KG1 (cell line): ENCODE measurements at places on chromosomes 1 and 21.

DNA sequence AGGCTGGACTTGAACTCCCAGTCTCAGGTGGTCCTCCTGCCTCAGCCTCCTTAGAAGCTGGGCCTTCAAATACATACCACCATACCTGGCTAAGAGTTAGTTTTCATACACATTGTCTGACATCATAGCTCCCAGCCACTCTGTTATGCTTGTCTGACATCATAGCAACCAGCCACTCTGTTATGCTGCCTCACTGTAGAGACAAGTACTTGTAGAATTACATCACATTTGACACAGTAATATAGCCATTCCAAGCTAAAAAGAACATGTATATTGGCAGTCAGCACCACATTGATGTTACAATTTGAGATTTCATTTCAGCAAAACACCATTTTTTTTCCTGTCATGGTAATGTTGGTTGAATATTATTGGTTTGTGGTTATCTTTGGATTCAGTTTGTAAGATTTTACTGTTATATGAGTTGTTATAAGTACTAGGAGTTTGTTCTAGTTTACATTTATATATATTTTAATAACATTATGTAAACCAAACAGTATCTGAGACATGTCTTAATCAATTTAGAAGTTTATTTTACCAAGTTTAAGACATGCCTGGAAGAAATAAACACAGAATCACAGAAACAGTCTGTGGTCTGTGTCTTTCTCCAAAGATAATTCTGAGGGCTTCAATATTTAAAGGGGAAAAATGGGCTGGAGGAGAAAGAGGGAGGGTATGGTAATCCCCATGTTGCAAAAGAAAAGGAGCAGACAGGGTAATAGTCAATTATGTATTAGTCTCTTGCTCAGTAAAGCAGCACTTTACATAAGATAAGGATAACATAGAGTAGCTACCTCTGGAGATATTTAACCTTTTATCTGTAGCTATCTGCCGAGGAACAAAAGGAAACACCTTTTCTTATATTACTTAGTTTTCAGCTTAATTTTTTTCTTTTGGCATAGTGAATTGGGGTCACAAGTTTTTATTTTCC, 43.0 kb downstream of the XPR1 start:
- no peak for DNase-seq

GRCh38 chr1:205246351-205247119, 18.8 kb downstream of the TMCC2 start:
- DNase-seq, result no peak

DNA sequence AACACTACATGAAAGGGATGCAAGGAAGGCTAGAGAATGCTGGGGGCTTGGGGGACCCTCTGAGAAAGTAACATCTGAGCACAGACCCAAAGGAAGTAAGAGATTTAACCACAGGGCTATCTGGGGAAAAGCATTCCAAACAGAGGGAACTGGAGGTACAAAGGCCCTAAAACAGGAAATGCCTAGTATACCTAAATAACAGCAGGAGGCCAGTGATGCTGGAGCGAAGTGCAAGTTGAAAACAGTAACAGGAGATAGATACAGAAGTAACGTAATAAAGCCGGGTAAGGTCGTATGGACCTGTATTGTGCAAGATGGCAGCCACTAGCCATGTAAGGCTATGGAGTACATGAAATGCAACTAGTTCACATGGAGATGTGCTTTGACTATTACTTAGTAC, 52.1 kb downstream of the CD34 start:
- DNase-seq, result no peak

GRCh38 chr1:94049791-94050190, 71.2 kb downstream of the ABCA4 start:
- no peak for DNase-seq

DNA sequence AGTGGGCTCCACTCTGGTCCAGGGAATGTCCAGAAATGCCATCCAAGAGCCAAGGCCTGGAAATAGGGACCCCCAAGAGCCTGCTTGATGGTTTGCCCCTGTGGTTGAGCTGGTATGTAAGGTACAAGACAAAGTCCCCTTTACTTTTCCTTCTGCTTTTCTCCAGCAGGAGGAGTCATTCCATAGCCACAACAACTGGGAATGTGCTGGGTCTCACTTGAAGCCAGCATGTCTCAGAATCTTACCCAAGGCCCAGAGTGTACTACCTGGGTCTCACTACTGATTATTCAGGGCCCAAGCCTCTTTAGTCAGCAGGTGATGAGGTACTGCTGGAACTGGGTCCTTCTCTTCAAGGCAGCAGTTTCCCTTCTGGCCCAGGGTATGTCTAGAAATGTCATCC, 62.1 kb upstream of the CD55 start:
- DNase-seq, result no peak

GRCh38 chr1:29272147-29272907, 36.0 kb downstream of the PTPRU start:
- DNase-seq, result no peak

GRCh38 chr1:172827301-172827700, 168.4 kb downstream of the FASLG start:
- no peak for DNase-seq

DNA sequence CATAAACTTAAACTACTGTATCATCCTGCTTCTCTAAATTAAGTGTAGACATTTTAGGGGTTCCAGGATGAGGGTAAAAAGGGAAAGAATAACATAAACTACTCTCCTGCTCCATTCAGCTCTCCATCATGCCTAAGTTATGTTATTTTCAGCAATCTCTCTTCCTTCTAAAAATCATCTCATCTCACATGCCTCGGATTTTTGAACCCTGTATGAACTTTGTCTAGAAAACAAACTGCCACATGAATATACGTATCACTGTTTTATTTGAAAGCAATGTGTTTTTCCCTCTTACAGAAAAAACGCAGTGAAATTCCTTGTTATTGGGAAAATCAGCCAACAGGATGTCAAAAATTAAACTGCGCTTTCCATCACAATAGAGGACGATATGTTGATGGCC, 32.6 kb downstream of the ZBED6 start:
- no peak for DNase-seq

DNA sequence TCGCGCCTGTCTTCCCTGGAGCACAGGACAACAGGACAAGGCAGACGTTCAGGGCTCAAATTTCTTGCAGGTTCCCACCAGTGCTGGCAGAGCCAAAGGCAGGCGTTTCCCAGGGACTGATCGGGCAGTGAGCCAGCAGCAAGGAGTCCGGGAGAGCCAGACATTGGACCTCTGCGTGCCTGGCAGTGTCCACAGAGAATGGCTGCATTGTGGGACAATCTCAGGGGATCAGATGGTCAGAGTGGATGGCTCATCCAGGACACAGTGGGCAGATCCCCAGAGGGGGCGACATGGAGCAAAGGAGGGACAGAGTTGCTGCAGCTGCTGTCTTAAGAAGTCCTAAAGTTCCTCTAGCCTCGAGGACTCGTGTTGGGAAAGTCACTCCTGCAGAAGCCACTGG, 4.6 kb downstream of the TMEM63A start:
- DNase-seq, result no peak

DNA sequence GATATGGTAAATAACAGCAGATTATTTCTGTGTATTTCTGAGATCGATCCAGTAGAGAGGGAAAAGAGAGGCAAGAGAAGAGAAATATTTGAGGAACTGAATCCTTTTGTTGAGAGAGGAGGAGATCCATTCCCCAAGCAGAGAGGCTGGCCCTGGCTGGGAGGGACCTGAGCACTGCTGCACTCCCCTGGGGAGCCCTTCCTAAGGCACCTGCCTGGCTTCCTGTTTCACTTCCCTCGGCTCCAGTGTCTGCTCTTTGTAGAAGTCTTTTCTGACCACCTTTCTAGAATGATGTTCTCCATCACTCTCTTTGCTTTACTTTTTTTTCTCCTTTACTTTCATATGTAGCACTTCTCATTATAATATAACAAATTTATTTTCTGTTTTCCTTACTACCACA, 42.3 kb upstream of the SLC6A9 start:
- no peak for DNase-seq

GRCh38 chr1:205354259-205355074, 2.3 kb downstream of the KLHDC8A start:
- DNase-seq, result peak; percentile 28

- no peak for DNase-seq
Measured at GRCh38 chr1:235566084-235566483, 61.8 kb upstream of the B3GALNT2 start.

GRCh38 chr1:183588827-183589226, 1.4 kb downstream of the NCF2 start:
- no peak for DNase-seq

GRCh38 chr21:37514038-37514667, 147.6 kb downstream of the DYRK1A start:
- no peak for DNase-seq

DNA sequence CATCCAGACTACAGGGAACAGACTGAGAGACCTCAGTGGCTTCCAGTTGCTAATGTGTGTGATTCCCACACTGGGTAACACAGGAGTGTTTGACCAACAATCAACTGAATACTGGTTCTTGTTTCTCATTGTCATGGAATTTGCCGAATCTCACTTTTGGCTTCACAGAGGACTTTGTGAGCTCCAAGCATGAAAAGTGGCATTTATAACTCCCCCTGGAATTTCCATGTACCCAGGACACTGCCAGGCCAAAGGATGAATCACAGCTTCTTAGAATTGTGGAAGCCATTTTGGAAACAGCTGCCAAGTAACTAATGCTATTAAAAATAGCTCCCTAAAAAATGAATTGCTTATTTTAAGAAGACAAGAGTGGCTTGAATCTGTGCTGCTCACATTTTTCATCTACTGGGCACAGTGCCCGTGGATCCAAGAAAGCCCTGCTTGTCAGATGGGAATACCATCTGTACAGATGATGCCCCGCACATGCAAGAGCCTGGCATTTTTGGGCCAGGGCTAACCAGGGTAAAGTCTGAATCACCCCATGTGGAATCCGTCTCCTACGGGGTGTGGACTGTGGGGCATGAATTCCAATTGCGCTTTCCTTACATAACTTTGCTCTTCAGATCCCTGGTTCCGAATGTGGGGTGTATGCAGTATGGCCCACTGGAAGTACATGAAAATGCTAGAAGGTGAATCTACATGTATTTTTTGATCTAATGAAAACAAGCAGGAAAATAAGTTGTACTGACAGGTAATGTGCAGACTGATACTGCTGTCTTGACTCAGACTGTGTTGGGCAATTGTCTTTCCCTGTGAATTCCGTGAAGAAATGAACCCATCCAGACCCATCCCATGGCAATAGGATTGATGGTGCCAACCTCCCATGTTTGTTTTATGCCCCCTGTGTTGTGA, 487.3 kb downstream of the SIPA1L2 start:
- no peak for DNase-seq

GRCh38 chr1:6546326-6546725, 8.0 kb downstream of the NOL9 start:
- no peak for DNase-seq

- DNase-seq, result no peak
Measured at GRCh38 chr1:245462161-245462560, 307.4 kb downstream of the KIF26B start.

GRCh38 chr1:44822131-44822701, 13.9 kb downstream of the BTBD19 start:
- no peak for DNase-seq

DNA sequence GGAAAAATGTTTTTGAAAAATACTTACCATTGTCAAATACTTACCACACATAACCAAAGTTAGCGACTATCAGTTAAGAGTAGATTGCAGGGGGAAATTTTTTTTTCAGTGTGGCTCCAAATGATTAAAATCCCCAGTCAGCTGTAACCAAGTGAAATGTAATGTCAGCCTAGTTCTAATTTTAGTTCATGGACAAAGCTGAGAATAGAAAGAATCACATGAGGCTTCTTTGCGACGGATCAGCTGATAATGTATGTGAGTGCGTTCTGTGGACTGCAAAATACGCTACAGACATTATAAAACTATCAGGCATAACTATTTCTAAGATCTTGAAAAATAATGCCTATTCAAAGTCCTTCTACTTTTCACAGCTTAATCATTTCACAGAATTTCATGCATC, at the start of gene LRRC39:
TSS of gene LRRC39 (minus strand) at position 166 of the 400 bp plus-strand sequence. CDS start 9,740 bp downstream, outside the sequence.
- DNase-seq, result no peak

GRCh38 chr1:154157520-154158306, 2.8 kb upstream of the NUP210L start:
- DNase-seq, result no peak

DNA sequence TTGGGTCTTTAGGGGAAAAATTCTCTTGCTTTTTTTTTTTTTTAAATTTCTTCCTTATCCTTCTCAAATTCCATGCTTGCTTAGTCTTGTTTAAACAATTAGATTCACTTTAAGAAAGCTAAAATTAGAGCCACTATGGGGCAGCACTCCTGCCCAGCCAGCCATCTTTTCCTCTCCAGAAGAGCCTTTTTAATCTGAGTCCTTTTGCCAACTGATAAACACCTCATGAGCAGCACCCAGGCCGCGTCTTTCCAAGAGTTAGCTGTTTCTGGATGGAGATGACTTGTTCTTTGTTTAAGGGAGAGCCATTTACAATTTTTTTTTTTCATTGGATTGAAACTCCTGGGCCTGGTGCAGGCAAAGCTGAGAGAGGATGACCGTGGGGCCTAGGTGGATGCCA, 53.3 kb upstream of the TSPAN2 start:
- no peak for DNase-seq

DNA sequence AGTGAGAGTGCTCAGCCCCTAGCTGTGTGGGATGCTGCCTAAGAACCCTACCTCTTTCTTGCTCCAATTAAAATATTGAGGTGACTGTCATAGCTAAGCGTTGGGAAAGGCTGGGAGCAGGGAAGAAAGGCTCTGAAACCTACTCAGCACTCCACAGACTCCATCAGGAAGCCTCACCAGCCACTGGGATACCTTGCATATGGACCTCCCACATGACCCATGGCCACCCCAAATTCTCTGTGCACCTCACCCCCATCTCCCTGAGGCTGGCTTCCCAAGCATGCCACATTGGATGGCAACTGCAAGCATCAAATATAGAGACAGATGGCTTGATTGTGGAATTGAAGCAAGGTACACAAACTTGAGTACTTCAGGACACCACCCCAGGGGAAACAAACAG, 41.8 kb downstream of the FLVCR1 start:
- DNase-seq, result no peak

- DNase-seq, result no peak
Measured at GRCh38 chr1:112457241-112457640, 51.5 kb upstream of the WNT2B start.

DNA sequence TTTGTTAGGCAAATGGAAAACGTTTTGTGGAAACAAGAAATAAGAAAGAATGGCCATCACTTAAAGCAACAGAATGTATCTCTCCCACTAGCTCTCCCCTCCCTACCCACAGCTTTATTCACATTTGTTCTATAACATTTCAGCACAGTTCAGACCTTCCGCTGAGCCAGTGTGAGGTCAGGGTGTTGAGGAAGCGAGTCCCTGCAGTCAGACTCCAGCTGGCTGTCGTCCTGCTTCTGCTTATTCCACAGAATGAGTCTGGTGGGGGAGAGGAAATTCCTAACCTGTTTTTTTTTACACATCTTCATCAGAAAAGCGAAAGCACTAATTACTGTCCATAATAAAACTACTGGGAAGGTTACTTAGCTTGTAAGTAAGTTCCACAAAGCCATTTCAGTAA, 39.0 kb downstream of the MRPL39 start:
- DNase-seq, result no peak

- DNase-seq, result no peak
Measured at GRCh38 chr1:112312879-112313278, 83.1 kb upstream of the CTTNBP2NL start.

- DNase-seq, result no peak
Measured at GRCh38 chr1:110176299-110176956, 26.1 kb downstream of the SLC6A17 start.
